ENCODE measurements at places on chromosomes 1 and 21.

DNA sequence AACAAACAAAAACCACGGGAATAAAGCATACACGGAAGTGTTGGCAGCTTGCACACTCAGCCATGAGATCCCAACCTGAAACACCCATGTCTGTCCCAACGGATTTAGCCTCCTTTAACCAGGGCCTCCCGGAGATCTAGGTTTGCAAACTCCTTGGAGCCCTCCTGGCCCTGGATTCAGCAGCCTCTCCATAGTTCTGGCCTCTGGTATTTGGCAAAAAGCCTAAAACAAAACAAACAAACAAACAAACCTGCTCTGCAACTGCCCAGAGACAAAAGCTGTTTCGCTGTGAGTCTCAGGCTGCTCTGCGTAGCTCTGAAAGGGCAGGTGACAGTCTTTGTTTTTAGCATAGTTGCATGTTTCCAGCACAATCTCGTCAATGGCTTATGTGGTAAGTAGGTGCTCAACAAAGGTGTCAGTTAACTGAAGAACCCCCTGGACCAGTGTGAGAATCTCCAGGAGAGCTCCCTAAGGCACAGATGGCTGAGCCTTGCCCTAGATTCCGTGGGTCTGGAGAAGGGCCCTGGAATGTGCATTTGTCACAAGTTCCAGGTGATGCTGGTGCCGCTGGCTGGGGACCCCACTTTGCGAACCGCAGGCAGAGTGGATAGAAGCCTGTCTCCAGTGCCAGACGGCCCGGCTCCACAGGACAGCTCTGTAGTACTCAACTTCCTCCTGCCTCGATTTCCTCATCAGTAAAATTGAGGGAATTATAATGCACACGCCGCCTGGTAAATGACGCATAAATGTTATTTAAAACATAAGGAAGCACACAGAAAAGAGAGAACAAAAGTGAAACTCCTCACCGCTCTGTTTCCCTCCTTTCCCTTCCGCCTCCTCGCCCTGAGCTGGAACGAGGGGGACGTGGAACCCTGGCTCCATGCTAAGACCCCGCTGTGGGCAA lies 86.2 kb downstream of the RIPK4 start:
- no peak for DNase-seq

DNA sequence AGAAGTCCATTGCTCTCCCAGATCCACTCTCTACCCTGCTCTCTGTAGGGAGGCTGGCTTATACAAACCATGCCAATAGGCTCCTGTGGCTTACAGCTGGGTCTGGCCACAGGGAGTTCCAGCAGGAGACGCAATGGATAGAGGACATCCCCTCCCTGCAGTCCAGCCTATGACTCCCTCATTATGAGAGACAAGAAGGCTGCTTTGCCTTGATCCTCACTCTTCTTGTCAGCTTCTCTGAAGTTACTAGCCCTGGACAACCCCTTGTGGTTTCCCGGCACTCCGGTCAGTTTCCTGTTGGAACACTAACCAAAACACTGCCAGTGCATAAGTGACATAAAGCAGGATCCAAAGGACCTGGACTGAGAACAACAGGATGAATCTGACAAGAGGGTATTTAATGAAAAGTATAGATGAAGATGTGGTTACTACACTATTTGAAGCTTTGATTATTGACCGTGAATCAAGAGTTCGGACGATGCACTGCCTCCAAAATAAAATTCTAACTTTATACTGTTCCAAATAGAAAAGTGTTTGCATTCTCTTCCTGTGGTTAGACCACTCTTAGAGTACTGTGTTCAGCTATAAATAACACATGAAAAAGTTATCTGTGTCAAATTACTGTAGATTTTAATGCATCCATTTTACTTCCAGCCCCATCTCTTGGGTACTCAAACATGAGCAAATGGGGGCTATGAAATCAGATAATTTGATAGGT lies 32.7 kb upstream of the ZNF326 start:
- no peak for DNase-seq

- DNase-seq: peak; percentile 73
Measured at GRCh38 chr1:67645495-67646144, 39.4 kb upstream of the GADD45A start.

DNA sequence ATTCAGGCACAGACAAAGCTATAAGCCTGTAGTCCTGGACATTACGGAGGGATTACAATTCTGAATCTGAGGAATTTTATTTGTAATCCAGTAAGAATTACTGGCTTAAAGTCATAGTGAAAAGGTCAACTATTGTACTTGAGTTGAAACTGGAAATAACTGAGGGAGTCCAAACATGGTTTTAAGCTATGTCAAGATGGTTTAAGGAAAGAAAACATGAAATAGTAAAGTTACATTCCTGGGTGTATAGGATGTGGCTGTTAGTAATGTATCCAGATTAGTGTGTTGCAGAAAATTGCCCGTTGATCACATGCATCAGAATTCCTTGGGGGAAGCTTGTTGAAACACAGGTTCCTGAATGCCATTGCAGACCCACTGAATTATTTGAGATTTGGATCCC lies 124.8 kb upstream of the GORAB start:
- no peak for DNase-seq

- no peak for DNase-seq
Measured at GRCh38 chr21:45347712-45348499, 57.1 kb upstream of the COL18A1 start.

DNA sequence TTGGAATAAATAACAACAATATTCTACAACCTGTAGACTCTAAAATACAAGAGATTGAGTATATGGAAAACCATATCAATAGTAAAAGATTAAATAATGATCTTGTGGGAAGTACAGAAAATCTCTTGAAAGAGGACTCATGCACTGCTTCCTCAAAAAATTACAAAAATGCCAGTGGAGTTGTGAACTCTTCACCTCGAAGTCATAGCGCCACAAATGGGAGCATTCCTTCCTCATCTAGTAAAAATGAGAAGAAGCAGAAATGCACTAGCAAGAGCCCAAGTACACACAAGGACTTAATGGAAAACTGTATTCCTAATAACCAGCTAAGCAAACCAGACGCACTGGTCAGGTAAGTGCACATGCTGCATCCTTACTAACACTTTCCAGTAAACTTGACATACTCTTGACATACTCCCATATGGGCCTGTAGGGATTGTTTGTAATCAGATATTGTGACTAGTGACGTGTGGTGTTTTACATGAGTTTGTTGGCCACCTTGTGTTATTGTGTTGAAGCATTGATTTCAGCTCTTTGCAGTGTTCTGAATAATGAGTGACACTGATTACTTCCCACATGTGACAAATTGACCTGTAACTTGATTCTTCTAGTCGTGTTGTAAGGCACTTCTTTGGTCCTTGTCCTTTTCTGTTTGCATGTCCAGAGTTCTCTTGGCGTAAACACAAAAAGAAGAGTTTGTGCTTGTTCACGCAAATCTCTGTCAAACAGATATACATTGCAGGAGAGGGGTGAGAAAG lies 28.0 kb downstream of the MACO1 start:
- DNase-seq: no peak

DNA sequence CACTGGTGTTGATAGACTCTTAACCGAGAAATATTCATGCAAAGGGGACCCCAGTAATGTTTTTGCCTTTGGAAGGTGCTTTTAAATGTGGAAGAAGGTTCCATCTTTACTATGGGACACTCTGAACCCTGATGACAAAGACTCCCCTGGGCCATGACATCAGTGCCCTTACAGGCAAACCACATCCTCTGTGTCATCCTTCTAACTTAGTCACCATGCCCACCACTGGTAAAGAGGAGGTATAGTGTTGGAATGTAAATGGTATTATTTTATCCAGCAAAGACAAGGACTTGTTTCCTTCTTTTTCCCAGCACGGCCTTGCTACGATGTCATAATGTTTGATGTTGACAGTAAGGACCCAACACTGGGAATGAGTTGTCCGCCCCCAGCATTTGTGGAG lies 12.6 kb downstream of the METTL13 start:
- peak; percentile 78 for DNase-seq

- DNase-seq: no peak
Measured at GRCh38 chr1:10914056-10914455, 98.4 kb upstream of the TARDBP start.

DNA sequence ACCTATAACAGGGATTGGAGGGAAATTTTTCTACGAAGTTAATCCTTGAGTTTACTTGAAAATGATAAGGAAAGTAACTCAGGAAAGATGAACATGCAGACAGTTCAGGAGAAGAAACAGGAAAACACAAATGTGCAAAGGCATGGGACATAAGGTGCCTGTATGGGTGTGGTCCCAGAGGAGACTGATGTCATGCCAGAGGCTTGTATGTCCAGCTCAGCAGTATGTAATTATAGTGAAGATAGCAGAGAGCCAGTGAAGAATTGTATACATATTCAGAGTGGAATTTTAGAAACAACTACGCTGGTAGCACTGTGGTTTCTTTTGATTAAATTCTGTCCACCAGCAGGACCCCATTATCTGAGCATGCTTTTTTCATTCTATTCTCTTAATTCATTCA lies 179.5 kb downstream of the LRRC7 start:
- no peak for DNase-seq

GRCh38 chr1:36851595-36851994 lies 182.7 kb downstream of the GRIK3 start:
- DNase-seq: no peak

DNA sequence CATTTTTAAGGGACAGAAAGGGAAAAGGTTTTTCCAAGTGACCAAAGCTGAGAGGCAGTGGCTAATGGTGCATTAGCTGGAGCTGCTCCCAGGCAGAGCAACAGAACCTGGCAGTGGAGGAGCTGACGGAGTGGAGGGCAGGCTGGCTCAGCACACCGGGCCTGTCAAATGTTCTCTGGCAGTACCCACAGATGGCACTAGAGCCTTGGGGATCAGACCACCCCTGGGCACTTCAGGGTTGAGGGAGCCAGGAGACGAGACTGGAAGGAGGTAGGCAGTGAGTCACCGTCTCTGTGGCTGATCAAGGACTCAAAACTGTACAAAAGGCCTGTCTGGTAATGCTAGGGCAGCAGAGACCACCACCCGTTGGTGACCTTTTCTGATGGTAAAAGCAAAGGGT lies 121.7 kb upstream of the KIAA0040 start:
- no peak for DNase-seq

- DNase-seq: no peak
Measured at GRCh38 chr1:246659594-246660140, 64.5 kb upstream of the SCCPDH start.

DNA sequence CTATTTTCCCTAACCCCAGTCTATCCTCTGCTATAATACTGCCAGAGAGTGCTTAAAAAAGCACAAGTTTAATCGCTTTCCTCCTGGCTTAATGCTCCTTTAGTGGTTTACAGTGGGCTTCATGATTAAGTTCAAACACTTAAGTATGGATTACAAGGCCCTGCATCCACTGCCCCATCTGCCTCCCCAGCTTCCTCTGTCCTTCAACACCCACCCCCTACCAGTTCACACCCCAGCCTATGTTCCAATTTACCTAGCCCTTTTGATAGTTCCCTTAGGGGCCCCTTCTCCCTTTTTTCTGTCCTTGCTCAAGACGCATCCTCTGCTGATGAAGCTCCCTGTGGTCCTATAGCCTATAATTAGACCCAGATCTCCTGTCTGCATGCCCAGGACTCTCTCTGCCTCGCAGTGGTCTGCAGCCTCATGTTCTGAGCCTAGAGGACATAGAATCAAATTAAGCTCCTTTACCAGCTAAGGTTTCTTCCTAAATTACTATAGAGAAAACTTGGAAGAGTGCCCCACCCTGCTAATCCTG lies 212.5 kb downstream of the FGGY start:
- DNase-seq: no peak

DNA sequence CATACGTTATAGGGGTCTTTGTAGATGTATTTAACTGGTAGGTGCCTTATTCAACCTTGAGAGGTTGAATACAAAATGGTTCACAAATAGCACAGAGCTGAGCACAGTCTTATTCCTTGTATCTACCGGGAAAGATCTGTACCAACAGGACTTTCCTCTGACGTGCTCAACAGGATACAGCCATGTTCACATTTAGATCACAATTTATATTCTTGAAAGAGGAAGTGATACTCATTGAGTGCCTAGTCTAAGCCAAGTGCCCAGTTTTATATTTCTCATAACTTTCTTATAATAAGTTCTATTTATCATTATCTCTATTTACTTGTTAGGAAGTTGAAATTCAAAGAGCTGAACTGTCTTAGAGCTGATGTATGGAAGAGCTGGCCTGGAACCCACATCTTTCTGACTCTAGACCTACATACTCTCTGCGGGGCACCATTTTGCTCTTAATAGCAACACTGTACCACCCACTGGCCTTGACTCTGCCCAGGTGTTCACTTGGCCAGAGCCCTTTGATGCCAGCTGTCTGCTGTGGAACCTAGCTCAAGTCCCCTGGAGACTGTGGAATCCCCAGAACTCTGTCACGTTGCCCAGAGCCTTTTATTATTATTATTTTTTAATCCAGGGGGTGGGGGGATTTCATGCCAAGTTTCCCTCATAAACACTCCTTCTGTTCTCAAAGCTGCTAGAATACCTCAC lies 156.2 kb downstream of the TPR start:
- DNase-seq: no peak

GRCh38 chr1:116356673-116357072 lies 16.4 kb upstream of the ATP1A1 start:
- no peak for DNase-seq

DNA sequence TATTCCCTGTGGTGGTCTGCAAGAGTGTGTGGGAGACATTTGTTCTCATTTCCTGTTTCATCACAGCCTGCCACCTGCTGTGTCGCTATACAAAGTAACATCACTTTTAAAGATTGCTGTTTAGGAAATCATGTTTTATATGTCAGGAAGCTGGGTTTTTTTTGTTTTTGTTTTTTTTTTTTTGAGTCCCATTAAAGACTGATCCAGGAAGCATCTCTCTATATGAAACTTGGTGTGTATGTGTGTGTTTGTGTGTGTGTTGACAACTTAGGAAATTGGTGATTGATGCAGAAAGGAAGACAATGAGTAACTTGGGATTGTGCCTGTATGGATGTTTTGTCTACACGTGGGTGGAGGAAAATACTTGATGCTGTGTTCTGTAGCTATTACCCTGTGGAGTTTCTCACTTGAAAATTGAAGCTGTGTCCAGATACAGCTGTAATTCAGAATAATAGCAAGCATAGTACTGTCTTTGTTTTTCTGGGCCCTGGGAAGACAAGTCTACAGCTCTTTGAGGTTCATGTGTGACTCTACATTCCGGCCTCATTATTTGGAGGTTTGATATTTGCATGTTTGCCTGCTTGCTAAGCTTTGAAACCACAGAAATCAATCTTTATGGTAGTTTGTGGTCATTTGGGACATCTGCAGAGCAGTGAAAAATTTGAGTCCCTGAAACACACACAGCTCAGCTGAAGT lies 47.9 kb downstream of the LAMC1 start:
- DNase-seq: peak; percentile 47

DNA sequence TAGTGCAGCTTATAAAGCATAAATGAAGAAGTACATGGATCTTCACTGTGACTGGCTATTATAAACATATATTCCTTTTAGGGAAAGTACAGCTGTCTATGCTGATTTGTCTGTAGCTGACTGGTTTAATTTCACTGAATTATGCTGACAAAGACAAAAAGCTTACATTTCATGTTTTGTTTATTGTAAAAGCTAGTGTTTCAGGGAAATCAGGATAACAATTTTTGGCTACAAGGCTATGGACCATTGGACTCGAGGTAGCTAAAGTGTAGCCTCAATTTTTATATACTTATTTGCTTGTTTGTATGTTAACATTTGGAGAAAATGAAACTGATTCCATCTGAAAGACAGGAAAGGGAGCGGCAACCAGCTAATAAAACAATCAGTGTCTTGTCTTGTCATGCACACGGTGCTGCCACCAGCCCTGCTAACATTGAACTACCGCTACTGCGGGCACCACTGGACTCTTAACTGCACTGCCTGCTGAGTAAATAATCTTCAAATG lies 480.2 kb downstream of the COL11A1 start:
- DNase-seq: peak; percentile 20
